ENCODE measurements at places on chromosomes 7 and 10.

DNA sequence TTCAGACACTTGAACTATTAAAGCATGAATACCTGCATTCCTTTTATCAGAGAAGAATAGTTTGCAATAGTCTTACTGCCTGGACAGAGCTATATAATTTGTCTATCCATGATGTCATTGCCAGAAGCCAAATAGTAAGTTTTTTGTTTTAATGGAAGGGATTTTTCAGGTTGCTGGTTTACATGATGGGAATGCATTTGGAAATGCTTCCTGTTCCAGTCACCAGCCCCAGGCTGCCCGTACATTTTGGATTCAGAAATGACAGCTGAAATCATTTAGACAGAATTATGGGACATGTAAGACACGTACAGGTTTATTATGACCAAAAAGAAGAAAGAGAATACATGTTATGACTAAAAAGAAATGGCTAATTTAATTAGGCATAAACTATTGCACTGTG lies 293.1 kb downstream of the CDK14 start:
- DNase-seq, result no peak

DNA sequence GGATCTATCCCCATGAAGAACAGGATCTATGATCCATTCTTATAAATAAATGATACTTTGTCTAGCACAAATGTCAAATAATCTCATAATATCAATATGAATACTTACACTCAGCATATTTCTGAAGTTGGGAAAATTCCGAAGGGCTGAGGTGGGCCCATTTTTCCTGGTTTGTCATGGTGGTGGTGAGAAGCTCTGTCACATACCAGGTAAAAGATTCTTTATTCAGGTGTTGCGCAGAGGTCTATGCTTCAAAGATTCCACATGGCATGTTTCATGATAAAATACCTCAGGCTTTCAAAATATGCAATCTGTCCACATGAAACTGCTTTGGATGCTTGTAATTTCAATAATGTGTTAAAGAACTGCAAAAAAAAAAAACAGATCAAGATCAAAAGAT lies 61.5 kb downstream of the DGKB start:
- DNase-seq, result no peak

DNA sequence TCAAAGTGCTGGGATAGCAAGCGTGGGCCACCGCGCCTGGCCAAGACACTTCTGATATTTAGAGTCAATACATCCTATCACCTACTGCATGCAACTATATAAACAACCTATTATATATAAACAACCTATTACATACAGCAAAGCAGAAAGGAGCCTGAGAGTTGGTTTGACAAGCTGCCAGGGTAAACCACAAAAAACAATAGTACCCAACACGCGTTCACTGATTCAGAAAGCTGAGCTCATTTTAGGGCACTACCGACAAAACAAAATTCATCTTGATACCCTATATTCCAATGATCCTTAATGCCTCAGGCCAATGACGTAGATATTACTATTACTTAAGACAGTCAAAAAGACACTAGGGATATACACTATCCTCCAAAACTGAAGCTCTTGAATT lies 16.2 kb downstream of the MALSU1 start:
- no peak for DNase-seq

DNA sequence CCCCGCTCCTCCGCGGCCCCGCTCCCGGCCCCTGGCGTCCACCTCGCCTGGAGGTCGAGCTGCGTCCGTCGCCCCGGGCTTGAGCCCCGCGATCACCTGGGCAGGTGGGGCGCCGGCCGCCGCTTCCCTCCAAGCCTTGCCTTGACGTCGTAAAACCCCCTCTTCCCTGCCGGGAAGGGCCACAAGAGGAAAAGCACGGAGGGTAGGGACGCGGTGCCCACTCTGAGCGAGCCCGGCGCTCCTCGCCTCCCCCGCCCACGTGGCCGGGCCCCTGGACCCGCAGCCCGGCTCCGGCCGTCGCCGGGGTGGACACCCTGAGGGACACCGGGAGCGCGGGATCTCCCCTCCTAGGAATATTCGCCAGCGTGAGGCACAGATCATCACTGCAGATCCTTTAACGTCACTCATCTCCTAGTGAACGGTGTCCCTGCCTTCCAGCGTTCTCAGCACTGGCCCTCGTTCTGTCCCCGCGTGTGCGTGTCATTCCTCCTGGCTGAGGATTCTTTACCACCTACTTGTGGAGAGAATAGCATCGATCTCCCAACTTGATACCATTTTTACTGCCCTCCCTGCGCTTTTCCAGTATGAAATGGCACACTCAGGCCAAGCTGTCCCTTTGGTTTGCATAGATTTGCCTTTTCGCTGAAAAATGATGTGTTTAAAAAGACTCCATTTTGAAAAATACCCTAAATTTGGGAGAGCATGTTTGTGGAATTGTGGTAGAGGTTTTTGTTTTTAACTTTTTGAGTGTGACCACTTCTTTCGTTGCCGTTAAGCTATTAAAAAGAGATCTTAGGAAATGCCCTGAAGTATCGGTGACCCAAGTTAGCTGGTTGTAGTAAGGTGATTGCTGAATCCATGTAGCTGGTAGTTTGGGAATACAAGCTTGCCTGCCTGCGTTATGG lies 649 bp downstream of the ACTR3B start:
- no peak for DNase-seq

- DNase-seq, result no peak
Observed at GRCh38 chr7:70389531-70390151, 742.3 kb upstream of the GALNT17 start.
